RWPE1 (cell line): ENCODE measurements at places on chromosomes 16 and 17.
A peak's percentile ranks its signal among the peaks of the same experiment; 100 is the strongest.

DNA sequence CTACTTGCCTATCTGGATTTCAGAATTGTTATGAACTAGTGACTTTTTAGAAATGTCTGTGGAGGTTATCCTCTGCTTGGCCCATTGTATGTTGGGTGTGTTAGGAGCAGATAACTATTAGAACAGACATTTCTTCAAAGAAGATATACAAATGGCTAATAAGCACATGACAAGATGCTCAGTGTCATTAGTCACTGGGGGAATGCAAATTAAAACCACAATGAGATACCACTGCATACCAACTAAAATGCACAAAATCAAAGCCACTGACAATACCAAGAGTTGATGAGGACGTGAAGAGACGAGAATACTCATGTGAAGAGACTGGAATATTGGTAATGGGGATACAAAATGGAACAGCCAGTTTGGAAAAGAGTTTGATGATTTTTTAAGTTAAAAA lies 39.2 kb downstream of the CEP112 start:
- DNase-seq = no peak

DNA sequence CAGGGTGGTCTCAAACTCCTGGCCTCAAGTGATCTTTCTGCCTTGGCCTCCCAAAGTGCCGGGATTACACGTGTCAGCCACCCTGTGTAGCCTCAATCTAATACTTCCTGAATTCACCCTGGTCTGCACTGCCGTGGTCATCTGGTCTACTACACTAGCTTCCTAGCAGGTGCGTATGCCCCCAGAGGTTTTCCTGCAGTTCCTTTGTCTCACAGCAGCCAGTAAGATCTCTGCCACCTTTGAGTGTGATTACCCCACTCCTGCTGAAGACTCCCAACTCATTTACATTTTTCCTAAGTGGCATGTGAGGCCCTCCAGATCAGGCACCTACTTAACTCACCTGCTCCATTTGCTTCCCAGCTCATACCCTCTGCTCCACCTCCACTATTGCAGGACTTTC lies 5.1 kb upstream of the DDX19A start:
- DNase-seq = no peak

DNA sequence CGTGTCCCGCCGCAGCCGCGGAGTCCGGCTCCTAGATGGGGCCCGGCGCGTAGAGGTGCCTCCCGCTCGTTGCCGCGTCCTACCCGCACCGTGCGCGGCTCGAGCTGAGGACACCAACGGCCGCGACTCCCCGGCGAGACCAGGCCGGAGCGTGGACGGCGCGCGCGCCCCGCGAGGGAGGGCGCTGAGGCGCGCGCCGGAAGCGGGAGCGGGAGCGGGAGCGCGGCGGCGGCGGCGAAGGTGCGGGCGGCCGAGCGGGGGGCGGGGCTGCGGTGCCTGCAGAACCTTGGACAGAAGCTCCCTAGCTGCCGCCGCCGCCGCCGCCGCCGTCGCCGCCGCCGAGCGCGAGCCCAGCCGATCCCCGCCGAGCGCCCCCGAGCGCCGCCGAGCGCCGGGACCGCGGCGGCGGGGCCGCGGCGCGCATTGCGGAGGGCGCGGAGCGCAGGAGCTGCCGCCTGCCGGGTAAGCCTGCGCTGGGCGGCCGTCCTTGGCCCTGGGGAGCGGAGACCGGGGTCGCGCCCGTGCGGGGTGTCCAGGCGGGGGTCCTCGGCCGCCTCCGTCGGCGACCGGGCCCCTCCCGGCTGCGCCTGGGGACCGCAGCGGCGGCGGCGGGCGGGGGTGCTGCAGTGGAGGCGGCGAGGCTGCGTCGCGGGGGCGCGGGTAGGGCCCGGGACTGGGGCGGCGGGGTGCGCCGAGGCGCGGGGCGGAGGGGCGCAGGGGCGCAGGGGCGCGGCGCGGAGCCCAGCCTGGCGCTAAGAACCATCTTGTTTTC lies at the start of gene CDK5R1:
Gene CDK5R1, plus strand, starts transcription at position 293 of the 772 bp plus-strand sequence. CDS start 628 bp downstream, outside the sequence.
- DNase-seq = peak; percentile 59

- DNase-seq = no peak
Observed at GRCh38 chr16:65624229-65624628, 502.4 kb upstream of the CDH11 start.

- peak; percentile 20 for DNase-seq
Observed at GRCh38 chr17:73644145-73645049, at the start of gene SDK2. Gene SDK2, minus strand, starts transcription at chr17:73644445. Its CDS starts 357 bp downstream, at chr17:73644088.

DNA sequence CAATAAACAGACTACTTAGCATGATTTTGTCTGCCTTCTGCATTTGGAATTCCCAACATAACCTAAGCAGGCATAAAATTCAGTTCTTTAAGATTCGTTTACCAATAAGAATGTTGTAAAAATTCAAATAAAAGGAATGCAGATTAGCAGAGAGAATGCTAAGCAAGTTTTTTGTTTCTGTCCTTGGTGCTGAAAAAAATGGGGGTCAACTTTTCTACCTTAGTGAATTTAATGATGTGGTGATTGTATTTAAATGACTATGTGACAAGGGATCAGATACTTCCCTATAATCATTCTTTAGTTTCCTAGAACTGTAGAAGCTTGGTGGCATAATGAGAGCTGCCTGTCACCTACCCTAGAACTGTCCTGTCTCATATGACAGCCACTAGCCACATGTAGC lies 159.5 kb downstream of the RBFOX1 start:
- no peak for DNase-seq

DNA sequence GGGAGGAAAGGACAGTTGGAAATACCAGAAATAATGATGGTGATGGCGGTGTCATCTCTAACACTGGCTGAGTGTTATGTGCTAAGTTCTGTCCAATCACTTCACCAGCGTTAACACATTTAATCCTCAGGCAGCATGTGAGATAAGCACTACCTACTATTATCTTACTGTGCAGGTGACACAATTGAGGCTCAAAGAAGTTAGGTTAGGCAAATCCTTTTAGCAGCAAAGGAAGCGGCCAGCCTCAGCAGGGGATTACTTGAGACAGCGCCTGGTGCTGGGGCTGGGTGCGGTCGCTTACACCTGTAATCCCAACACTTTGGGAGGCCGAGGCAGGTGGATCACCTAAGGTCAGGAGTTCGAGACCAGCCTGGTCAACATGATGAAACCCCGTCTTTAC lies 18.7 kb upstream of the DHX8 start:
- no peak for DNase-seq

- DNase-seq = no peak
Observed at GRCh38 chr17:80086081-80086480, 15.3 kb upstream of the GAA start.

- no peak for DNase-seq
Observed at GRCh38 chr17:6423931-6424330, 11.0 kb downstream of the AIPL1 start.

- no peak for DNase-seq
Observed at GRCh38 chr17:16342979-16343378, 10.3 kb downstream of the CENPV start.

DNA sequence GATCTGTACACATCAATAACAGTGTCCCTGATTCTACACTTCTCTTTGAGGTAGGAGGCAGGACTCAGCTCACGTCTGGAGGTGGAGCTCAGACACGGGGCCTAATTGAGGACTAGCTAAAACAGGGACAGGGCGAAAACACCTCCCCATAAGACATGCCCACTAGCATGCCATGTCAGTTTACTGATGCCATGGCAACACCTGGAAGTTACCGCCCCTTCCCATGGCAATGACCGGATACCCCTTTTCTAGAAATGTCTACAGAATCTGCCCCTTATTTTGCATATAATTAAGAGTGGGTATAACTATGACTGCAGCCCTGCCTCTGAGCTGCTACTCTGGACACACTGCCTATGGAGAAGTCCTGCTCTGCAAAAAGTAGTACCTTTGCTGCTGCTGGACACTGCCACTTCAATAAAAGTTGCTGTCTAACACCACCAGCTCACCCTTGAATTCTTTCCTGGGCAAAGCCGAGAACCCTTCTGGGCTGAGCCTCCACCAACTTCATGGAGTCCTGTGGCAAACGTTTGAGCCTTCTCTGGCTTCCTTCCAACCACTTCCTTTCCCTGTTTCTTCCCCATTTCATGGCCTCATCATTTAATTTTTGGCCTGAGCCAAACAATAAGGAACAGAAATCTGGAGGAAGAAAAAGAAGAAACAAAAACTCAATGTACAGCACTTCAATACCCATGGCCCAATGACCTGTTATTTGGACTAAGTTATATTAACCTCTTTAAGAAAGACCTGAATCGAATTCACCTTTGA lies 21.0 kb downstream of the PHB1 start:
- no peak for DNase-seq

- DNase-seq = no peak
Observed at GRCh38 chr16:66386629-66387622, 20.4 kb downstream of the CDH5 start.

DNA sequence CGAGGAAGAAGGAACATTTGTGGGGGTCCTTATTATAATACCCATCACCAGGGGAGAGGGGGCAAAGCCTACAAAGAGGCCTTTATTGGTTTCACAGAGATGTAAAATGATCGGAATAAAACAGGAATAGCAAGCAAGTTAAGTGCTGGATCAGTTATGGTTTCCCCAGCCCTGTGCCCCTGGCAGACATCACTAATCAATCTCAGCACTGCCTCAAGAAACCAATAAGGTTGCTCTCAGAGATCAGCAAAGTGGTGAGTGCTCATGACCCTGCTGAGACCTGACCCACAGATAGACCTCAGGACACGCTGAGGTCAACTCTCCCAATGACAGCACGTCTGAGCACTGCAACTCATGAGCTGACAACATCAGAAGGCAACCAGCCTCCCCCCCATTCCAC lies 66.3 kb downstream of the ZNF423 start:
- no peak for DNase-seq

- DNase-seq = no peak
Observed at GRCh38 chr17:76438906-76439305, 14.0 kb downstream of the UBE2O start.

DNA sequence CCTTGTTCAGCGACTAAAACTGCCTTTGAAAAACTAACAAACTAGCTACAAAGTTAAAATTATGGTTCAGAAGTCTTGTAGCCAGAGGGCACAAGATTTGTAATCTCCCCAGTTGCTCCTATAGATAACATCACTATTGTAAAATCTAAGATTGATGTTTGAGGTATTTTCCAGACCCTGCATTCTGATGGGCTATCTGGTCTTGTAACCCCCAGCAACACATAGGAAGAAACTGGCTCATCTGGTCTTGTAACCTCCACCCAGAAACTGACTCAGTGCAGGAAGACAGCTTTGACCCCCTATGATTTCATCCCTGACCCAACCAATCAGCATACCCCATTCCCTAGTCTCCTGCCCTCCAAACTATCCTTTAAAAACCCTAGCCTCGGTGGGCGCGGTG lies 12.3 kb upstream of the CHCT1 start:
- DNase-seq = no peak

DNA sequence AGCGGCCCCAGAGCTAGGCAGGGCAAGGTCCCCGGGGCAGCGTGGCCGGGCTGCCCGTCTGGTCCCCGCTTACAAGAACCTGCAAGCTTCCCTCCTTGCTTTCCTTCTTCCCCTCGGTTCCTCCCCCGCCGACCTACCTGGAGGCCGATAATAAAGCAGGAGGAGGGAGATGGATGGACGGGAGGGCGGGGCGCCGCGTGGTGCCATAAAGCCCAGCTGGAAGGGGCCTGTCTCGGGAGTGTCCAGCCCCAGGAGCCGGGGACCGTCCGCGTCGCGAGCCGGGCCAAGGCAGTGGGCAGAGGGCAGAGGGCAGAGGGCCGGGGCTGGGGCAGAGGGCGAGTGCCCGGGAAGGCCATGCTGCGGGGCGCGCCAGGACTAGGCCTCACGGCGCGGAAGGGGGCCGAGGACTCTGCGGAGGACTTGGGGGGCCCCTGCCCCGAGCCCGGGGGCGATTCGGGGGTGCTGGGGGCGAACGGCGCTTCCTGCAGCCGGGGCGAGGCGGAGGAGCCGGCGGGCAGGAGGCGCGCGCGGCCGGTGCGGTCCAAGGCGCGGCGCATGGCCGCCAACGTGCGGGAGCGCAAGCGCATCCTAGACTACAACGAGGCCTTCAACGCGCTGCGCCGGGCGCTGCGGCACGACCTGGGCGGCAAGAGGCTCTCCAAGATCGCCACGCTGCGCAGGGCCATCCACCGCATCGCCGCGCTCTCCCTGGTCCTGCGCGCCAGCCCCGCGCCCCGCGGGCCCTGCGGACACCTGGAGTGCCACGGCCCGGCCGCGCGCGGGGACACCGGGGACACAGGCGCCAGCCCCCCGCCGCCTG lies at the start of gene BHLHA9:
Gene BHLHA9, plus strand, starts transcription at position 235 of the 820 bp plus-strand sequence. Its CDS starts 120 bp downstream, at position 355.
- DNase-seq = no peak

GRCh38 chr17:31250229-31250628 lies 46.8 kb downstream of the OMG start:
- DNase-seq = no peak

- no peak for DNase-seq
Observed at GRCh38 chr17:46147296-46147695, 45.9 kb downstream of the KANSL1 start.

DNA sequence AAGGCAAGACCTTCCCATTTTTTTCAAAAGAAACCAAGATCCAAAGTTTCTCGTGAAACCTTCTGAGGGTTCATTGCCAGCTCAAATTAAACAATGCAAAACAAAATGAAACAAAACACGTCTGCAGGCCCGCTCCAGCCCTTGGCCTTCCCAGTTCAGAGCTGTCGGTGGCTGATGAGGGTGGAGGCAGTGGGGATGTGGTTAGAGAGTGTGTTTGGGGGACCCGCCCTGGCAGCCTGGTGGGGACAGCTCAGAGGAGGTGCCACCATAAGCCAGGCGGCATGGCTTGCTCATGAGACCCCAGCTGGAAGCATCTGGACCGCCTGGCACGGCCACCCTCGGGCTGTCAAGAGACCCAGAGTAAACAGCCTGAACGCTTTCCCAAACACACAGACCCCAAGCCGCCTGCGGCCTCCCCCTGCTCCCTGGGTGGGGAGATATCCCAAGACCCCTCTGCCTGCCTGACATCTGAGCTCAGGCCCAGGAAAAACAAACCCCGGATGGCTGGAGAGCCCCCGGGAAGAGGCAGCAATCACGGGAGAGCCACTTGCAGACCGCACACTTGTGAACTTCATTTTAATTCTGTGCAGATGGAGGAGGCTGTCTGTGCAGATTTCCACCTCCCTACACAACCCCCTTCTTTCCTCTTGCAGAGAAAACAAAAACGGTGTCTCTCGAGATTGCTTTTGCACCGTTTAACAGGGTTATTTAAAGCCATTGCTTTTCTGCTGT lies 35.4 kb upstream of the LITAF start:
- no peak for DNase-seq

- no peak for DNase-seq
Observed at GRCh38 chr16:89090669-89091426, 2.8 kb upstream of the ACSF3 start.

- no peak for DNase-seq
Observed at GRCh38 chr17:8894202-8894671, 26.8 kb upstream of the PIK3R6 start.

- no peak for DNase-seq
Observed at GRCh38 chr17:21508211-21508610, 132.1 kb downstream of the KCNJ12 start.

- DNase-seq = no peak
Observed at GRCh38 chr17:78546476-78546875, 30.7 kb downstream of the DNAH17 start.

DNA sequence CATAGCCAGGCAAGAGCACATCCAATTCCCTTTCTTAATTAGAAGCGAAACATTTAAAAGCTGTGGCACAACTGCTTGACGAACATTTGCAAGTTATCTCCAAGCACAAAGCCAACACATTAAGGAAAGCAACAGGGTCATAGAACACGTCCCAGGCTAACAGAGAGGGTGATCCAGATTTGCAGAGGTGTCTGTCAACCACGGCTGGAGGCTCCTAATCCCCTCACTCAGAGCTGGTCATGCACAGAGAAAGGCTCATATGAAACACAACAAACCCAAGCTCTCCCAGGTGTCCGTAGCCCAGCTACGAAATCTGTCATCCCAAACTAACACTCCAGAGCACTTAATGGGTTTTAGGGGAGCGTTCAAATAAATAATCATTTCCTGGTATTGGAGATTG lies 276.1 kb downstream of the SLC39A11 start:
- DNase-seq = no peak

- no peak for DNase-seq
Observed at GRCh38 chr16:72191551-72191950, 19.6 kb upstream of the PMFBP1 start.
